ENCODE measurements at places on chromosomes 12 and 14. TPM values are rescaled to one million over a fixed set of nuclear protein-coding genes. Genes with fewer than 3 reads are reported as not detected.

FOXG1 gene
- not detected for total RNA-seq

MIPOL1 gene
- total RNA-seq = 9.3 TPM

CINP gene
- total RNA-seq = 44.8 TPM

REP15 gene
- total RNA-seq = 3.4 TPM

DNA sequence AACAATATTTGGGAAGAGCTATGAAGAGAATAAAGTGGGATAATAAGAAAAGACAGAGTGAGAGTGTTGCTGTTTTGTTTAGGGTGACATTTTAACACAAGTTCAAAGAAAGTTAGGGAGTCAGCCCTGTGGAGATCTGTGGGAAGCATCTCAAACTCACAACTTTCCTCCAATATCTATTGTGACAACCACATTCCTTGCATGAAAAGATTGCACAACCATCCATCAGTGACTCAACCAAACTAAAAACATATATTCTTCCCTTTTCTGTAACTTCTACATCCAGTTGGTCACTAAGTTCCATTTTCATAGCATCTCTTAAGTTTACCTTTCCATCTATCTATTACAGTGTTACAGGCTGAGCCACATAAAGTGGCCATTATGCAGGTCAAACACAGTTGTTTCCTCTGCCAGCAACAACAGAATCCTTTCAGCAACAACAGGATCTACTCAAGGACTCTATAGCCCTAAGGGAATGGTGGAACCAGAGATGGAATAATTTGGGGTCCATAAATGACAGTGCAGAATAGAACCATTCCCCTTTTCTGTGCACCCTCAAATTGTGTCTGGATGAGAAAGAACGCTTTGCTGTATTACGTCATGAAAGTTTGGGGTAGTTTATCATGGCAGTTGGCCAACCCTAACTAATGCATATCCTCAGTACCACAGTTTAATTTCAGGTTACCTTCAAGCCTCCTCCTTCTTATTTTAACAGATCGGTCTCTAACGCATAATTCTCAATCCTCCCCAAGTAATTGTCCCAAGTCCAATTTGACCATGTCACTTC lies 118.8 kb downstream of the ST8SIA1 start:
- DNase-seq = no peak

DNA sequence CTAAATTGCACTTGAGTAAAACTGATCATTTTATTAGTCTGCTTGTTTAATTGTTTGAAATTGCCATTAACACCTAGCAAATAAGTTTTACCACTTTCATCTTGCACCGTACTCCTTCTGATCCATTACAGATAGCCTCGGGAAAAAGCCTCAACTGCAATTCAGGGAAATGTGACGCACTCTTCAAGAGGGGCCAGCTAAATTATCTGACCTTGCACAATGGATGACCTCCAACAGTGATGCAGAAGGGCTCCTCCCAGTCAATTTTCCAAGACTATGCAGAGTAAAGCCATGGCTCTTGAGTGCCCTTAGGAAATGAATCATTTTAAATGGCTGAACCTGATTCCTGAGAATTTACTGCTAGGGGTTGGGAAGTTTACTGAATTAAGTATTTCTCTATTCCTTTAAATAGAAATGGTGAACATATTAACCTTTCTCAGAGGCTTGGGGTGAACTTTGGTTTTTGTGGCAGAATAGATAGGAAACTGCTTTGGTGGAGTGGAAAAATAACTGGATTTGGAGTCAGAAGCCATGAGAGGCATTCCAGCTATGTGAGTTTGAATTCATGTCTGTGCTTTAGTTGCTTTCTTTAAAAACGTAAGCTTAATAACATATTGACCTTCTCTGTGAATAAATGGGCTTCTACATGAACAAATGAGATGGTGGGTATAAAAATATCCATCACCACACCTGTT lies 64.8 kb upstream of the OVCH1 start:
- no peak for DNase-seq

- DNase-seq = no peak
These were observed 206.2 kb upstream of the RGS6 start for GRCh38 chr14:71725922-71726579.

DNA sequence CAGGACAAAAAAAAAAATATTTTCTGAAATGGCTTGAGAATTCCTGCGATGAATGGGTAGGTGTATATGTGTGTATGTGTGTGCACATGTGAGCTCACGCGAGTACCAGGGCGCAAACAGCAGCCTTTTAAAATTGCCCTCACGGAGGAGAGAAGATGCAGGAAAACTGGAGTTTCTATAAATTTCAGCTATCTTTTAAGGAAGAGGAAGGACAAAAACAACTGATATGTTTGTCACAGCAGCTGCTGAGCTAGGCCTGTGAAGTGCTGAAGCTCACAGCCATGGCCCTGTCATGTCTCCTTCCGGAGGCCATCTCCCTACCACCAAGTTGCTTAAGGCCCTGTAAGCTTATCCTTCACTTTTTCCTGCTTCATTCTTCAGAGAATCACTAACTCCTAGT lies 40.8 kb downstream of the DUSP16 start:
- DNase-seq = no peak

GRCh38 chr12:42402821-42403411 lies 76.9 kb downstream of the PPHLN1 start:
- no peak for DNase-seq

- no peak for DNase-seq
These were observed 31.5 kb upstream of the FBRSL1 start for GRCh38 chr12:132458441-132458840.

DNA sequence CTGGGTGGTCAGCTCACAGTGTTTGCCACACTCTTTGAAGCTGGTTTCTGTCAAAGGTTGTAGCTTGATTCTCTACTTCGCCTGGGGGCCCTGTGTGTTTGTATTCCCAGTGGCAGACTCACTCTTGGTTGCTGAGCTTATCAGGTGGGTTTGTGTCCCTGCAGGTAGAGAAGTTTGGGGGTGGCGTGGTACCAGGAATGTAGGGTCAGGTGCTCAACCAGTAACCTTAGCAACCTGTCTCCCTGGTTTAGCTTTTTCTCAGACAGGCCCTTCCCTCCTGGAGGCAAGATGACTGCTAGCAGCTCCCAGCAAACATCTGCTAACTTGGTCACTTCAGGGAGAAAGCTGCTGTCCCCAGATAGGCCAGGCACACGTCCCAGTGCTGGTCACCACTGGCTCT lies 352.2 kb downstream of the AACS start:
- no peak for DNase-seq

DNA sequence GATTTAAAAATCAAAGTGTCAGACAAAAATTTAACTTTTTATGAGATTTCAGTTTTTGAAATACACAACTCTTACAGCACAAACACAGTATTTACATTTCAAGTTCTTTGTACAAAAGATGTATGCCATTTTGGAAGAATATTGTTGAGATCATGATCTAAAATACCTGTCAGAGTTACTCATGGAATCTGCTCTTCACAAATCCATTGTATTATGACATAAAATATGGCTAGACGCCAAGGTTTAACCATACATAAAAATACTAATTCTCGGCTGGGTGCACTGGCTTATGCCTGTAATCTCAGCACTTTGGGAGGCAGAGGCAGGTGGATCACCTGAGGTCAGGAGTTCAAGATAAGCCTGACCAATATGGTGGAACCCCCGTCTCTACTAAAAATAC lies 6.2 kb upstream of the SYCP3 start:
- no peak for DNase-seq
